Fibroblast of skin of right biceps (primary cell): ENCODE measurements at places on chromosomes 2 and 18.
A peak's percentile ranks its signal among the peaks of the same experiment; 100 is the strongest.

DNA sequence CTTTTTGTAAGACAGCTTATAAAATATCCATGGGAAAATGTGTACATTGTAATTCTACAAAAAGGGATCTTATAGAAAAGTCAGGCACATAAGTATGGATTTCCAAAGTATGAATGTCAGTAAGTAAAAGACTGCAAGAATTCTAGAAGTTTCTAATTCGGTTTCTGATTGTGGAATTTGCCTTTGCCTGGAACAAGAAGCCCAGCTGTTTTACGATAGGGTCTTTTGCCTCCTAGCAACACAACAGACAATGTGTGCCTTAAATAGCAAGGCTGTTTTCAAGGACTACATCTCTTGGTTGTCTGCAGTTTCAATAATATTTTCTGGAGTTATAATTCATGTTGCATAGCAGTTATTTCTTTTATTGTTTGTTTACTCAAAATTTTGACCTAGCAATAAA, 312.9 kb downstream of the MTX2 start:
- no peak for DNase-seq

GRCh38 chr2:195312662-195313061, 344.4 kb upstream of the SLC39A10 start:
- DNase-seq = no peak

DNA sequence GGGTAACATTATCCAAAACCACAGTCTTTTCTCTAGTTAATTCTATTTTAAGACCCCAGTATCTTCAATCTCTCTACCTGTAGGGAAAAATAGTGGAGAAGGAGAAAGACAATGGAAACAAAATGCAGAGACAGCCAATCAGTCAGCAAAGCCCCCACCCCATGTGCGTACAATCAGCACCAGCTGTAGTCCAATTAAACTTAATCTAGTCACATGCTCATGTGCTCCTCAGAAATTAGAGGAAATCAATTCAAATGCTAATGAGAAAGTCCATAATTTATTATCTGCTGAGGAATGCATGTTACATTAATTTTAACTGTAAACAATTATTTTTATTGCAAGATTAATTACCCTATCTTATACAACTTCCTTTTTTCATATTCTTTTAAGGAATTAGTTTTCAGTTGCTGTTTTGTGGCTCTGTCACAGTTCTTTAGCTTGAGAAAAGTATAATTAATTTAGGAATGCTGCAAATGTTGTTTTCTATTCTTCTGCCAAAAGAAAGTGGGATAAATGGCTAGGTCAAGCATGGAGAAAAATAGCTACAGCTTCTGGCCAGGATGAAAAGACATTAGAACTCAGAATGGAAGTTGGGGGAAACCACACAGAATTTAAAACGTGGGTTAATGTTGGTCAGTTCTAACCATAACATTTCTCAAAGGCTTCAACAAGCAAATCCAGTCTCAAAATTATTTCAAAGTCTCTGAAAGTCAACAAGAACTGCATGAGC, 232.4 kb upstream of the HNRNPA3 start:
- no peak for DNase-seq

- peak; percentile 69 for DNase-seq
These were observed 189.3 kb downstream of the RNF152 start for GRCh38 chr18:61703508-61703907.

GRCh38 chr2:16962505-16962904, 296.9 kb upstream of the CYRIA start:
- DNase-seq = peak; percentile 52

DNA sequence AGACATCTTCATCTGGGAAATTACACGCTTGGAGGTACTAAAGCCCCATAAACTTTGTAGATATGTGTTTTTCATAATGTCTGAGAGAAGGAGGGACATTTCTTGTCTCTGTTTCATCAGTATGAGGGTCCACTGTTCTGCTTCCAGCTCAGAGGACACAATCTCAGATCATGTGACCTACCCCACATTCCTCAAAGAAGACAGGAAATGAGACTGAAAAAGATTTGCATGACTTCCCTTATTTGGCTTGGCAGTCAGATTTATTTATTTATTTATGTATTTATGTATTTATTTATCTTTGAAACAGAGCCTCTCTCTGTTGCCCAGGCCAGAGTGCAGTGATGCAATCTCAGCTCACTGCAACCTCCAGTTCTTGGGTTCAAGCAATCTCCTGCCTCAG, 463.7 kb upstream of the RGPD4 start:
- peak; percentile 45 for DNase-seq

DNA sequence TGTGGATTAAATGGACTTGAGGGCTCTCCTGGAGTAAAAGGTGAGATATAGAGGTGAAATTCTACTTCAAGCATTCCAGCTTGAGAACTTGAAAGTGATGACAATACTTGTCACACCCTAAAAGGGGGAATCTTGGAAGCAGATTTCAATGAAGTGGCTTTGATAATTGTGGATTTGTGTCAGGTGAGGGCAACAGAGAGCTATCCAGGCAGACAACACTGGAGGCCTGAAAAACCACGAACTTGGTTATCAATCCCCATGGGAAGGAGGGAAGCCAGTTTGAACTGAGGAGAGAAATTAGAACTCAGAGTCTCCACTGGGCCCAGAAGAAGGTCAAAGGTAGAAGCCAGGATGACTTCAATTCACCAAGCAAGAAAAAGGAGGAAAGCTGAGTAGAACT, 263.9 kb downstream of the FIGN start:
- peak; percentile 36 for DNase-seq

GRCh38 chr18:75071484-75071785, 137.5 kb downstream of the PTGR3 start:
- DNase-seq = no peak
